Fibroblast of the aortic adventitia (primary cell): ENCODE measurements at places on chromosomes 7 and 10. TPM values are rescaled to one million over a fixed set of nuclear protein-coding genes. Genes with fewer than 3 reads are reported as not detected.
A peak's percentile ranks its signal among the peaks of the same experiment; 100 is the strongest.

DNA sequence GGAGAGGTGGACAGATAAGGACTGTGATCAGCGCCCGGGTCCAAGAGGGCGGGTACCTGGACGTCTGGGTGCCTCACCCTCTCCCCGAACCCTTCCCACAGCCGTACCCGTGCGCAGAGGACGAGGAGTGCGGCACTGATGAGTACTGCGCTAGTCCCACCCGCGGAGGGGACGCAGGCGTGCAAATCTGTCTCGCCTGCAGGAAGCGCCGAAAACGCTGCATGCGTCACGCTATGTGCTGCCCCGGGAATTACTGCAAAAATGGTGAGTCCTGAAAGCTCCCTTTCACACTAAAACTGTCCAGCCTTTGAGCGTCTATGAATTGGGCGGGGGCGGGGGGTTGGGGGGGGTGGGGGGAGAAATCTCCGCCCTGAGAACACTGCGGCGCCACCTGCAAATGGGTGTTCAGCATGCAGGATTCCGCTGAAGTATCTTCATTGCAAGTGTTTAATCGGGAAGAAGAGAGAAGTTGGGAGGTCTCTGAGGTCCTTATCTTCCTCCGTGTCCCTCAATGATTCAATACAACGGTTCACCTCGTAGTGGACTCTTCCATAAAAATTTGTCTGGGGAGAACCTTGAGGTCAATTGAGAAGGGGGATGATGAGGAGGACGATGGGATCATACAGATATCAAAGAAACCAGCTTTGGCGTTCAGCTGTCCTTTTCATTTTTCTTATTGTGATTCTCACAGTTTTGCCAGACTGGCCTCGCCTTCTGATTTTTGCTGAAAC lies 906 bp downstream of the DKK1 start:
- peak; percentile 59 for DNase-seq

- DNase-seq = no peak
These were observed 86.3 kb upstream of the NFE2L3 start for GRCh38 chr7:26065652-26066051.

Gene SEMA4G
- total RNA-seq = 0.25 and 0.81 TPM in 2 replicates

DNA sequence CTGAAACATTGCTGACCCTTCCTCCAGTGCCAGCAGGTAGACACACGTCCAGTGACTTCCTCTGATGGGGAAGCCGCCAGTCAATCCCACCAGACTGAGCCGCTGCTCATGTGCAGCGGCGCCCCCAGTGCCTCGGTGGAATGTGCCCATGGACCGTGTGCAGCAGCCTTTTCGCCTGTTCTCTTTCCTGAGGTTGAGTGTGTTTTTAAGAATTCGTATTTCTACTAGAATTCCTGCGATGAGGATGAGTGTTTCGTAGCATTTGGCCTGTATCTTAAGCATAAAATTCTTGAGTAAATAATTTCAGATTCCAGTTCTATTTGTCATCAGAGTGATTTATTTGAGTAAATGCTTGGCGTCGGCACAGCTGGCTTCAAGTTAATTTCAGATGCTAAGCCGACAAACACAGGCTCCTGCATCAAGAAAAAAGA lies 35.4 kb downstream of the BNIP3 start:
- DNase-seq = peak; percentile 94

DNA sequence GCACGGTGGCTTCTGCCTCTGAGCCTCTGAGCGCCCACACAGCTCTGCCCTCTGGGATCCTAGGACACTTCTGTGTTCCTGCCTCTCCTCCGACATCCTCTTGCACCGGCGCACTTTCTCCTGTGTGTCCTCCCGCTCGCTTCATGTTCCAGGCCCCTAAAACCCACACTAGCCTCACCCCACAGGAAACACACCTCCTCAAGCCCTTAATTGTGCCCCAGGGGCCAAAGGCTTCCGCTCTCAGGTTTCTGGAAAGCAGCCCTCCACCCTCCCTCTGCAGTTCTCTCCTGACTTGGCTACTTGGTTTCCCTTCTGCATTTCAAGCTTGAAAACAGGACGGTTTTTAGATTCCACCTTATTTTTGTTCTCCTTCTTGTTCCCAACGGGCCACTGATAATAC lies 7.3 kb downstream of the GFRA1 start:
- no peak for DNase-seq

Gene ANK3
- 248 and 658 TPM in 2 replicates for total RNA-seq

DNA sequence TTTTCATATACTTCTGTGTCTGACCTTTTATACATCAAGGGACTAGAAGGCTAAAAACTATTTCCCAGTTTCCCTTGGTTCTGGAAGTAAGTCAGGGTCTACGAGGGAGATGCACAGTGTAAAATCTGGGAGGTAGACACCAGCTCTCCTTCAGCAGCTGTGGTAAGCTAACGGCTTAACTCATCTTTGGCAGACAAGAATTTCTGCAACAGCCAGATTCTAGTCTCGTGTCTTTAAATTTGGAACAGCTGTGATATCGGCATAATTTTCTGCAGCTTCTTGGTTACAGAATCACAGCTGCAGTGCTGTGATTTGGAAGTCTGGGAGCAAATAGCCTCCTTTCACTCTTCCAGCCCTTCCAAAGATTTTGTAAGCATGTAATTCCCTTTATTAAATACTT lies 37.4 kb upstream of the ABCB4 start:
- no peak for DNase-seq

Gene TMEM254
- total RNA-seq = 2.9 and 11.2 TPM in 2 replicates

DNA sequence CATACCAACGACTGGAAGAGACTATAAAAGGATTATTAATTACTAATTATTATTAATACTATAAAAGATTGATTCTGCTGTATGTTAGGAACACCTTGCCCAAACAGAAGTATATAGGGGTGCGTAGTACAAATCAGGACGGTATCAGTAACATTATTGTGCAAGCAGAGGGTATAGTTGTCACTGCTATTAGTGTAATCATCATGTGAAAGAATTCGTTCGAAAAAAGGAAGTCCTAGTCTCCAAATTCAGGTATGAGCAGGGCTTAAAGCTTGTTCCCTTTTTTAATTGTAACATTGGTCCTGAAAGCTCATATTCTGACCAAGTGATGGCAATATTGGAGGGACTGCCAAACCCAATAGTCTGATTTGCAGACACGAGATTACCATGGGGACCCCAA lies 81.8 kb downstream of the THSD7A start:
- DNase-seq = no peak

DNA sequence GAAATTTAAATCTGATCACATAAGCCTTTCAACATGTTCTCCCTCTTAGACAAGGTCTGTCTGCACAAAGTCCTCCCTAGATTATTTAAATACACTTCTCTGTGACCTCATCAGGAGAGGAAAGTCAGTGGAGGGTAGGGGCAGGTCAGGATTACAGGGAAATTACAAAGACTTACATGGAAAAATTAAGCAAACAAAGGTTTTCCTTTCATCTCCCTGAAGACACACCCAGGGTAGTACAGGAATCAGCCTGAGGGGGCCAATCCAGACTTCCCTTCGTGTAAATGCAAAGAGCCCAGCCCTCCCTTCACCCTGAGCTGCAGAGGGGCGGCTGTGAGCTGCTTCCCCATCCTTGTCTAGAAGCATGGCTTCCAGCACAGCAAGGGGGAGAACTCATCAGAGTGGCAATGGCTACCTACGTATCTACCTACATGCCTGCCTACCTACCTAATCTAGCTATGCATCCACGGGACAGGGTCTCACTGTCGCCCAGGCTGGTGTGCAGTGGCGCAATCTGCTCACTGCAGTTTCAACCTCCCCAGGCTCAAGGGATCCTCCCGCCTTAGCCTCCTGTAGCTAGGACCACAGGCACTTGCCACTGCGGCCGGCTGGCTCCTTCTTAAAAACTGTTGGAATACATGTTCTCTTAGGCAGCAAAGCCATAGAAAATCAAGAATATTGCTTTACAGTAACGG lies 33.2 kb downstream of the PITRM1 start:
- no peak for DNase-seq

Gene ADAM8
- 0.36 TPM in 1 of 2 replicates, not detected in the other for total RNA-seq

GRCh38 chr7:1169409-1170368 lies 9.7 kb upstream of the ZFAND2A start:
- DNase-seq = peak; percentile 74

Gene OPALIN
- not detected in 2 replicates for total RNA-seq

DNA sequence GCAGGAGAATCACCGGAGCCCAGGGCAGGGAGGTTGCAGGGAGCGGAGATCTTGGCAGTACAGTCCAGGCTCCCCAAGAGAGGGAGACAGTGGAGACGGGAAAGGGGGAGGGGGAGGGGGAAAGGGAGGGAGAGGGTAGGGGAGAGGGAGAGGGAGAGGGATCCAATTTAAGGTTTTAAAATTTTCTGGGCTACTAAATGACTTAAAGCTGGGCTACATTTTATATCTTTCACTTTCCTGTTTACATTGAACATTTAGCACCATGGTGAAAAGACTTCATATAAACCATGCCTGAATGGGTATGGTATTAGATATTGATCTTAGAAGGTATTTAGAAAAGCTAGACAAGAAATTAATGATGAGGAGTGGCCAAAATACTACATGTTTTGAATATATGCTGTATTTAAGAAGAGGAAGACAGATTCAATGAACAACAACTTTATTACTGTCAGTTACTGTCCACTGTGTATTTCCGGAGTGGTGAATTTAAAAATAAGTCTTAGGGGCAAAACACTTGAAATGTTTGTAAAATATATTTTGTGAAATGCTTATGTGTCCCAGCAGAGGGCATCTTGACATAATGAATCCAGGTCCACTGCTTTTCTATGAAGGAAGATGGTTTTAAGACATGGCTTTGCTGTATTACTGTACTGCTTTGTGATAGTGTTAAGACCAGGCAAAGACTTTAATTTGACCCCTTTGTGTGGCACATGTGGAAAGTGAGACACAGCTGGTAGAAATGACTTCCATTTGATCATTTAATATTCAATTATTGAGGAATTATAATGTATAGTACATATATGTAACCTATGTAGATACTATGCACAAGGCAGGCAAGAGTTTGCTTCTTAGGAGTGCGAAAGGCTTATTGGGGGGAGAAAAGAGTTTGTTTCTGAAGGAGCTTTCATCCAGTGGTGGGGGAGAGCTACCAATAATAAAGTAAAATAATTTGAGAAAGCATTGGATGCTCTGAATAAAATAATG lies 52.8 kb downstream of the NRF1 start:
- peak; percentile 82 for DNase-seq

DNA sequence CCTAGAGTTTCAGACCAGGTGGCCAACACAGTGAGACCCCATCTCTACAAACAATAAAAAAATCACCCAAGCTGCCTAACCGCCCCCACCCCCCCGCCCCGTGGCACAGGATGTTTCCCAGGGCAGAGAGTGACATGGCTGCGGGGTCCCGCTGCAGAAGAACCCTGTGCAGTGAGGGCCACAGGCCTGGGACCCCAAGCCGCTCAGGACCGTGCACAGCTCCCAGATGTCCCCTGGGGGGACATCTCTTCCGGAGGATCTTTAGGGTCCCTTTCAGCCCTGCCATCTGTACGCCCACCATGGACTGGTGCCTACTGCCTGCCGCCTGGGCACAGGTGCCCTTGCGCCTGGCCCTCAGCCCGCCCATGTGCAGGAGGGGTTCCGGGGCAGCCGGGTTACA lies 373.6 kb downstream of the DNAJB6 start:
- no peak for DNase-seq

DNA sequence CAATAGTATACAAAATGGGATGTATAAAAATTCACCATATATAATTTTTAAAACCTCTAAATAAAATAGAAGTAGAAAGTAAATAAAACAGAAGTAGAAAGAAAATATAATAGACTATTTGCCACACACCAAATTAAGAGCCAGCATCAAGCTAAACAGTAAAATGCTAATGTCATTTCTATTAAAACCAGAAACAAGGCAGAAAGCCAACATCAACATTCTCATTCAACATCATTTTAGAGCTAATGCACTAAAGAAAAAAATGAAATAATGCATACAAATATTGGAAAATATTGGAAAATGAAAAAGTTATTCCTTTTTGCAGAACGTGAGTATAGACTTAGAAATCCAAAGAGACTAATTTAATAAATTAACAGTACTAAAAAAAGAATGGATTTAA lies 23.4 kb upstream of the RELN start:
- DNase-seq = no peak

- peak; percentile 82 for DNase-seq
These were observed 39.2 kb downstream of the ENO4 start for GRCh38 chr10:116888380-116889055.

DNA sequence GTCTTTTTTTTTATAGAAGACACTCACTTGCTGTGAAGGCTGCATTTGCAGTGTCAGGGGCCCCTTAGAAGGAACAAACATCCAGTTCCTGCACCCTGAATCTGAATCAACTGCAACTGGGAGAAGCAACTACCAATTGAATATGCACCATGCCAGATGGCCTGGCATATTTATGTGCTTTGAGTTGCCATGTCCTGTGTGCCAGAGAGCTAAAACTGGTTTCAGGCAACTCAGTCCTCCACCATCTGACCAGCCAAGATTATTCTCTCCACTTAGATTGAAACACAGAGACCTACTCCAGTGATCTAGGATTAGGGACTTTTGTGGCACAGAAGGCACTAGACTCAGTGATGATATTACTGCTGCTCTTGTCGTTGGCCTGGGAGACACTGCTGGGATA lies 225.4 kb downstream of the HECW1 start:
- DNase-seq = no peak

DNA sequence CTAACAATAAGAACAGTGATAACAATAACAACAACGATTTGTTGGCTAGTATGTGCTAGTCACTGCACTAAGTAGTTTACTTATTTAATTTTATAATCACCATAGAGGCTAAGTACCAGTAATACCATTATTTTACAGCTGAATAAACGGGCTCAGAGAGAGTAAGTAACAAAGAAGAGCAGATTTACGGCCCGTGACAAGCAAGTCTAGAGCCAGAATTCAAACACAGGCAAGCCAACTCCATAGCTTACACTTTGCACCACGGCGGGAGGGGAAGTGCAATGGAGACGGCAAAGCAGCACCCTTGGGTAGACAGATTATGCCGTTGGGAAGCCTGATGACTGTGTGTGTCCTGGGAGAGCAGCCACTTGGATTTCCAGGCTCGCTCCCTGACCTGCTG lies 1.2 kb upstream of the OR6V1 start:
- no peak for DNase-seq

GRCh38 chr7:140640060-140640637 lies 464 bp downstream of the DENND2A start:
- peak; percentile 32 for DNase-seq
